T-helper 9 cell (primary cell): ENCODE measurements at places on chromosomes 3 and 15.
A peak's percentile ranks its signal among the peaks of the same experiment; 100 is the strongest.

DNA sequence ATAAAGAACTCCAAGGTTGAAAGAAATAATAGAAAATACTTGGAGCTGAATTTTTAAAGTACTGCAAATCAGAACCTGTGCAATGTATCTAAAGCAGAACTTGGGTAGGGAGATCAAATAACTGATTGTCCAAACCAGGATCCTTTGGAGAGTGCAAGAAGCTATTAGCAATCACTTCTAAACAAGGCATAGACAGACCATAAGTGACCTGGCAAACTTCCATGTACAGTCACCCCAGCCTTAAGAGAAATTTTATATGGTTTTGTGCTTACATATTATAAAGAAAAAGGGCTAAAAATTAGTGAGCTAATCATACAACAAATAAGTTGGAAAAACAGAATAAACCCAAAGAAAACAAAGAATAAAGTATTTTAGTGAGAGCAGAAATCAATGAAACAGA is 35.2 kb downstream of the ETV5 start:
- DNase-seq, result no peak

DNA sequence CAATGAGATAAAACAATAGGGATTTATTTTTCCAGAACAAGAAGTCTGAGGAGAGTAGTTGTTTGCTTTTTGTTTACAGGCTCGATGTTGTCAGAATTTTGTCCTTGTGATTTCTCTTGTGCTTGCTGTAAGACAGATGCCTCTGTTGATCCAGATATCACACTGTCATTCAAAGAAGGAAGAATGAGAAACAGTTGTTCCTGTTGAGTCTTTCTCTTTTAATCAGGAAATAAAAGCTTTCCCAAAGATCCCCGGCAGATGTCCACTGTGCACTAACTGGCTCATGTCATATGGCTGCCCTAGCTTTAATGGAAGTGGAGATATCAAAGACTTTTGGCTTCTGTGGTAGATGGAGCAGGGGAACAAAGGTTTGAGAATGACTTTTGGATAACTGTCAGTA is 6.8 kb downstream of the SERPINI1 start:
- DNase-seq, result no peak

- DNase-seq, result peak; percentile 34
These were observed 45.2 kb downstream of the TYRO3 start for GRCh38 chr15:41603941-41604911.

- DNase-seq, result no peak
These were observed 59.1 kb upstream of the TLE3 start for GRCh38 chr15:70156671-70157271.
